Activated CD4-positive, CD25-positive, alpha-beta regulatory T cell (primary cell): ENCODE measurements at places on chromosomes 7 and 10.

GRCh38 chr7:28432105-28432504 lies 19.8 kb downstream of the CREB5 start:
- no peak for DNase-seq

GRCh38 chr7:30169579-30169978 lies 34.8 kb downstream of the MTURN start:
- DNase-seq, result no peak

DNA sequence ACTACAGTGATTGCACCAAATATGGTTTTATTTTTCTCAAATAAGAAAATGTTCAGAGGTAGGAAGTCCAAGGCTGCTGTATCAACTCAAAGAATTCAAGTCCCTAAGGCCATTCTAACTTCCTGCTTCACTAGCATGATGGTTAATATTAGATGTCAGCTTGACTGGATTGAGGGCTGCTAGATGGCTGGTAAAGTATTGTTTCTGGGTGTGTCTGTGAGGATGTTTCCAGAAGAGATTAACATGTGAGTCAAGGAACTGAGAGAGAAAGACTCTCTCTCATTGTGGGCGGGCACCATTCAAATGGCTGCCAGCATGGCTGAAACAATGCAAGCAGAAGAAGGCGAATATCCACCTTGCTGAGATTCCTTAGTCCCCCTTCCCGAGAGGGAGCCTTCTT lies 77.4 kb upstream of the NRBF2 start:
- DNase-seq, result no peak

- no peak for DNase-seq
Observed at GRCh38 chr10:61834519-61834918, 67.0 kb upstream of the ARID5B start.

GRCh38 chr7:142925413-142925812 lies 8.1 kb downstream of the TRPV5 start:
- no peak for DNase-seq

DNA sequence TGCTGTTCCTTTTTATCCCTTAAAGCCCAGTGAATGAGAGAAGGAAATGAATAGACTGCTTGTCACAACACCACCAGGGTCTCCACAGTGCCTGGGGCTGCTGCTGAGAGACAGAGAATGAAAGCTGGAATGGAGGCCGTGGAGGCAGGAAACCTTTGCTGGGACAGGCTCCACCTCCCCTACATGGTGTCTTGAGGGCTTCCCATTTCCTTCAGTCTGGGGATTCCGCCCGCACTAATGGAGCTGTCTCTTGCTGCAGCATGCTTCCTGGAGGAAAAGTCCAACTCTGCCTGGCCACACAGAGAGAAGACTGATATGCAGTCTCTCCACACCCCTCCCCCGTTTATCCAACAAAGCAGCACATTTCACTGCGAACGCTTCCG lies 54.5 kb downstream of the LRRC4 start:
- DNase-seq, result no peak

DNA sequence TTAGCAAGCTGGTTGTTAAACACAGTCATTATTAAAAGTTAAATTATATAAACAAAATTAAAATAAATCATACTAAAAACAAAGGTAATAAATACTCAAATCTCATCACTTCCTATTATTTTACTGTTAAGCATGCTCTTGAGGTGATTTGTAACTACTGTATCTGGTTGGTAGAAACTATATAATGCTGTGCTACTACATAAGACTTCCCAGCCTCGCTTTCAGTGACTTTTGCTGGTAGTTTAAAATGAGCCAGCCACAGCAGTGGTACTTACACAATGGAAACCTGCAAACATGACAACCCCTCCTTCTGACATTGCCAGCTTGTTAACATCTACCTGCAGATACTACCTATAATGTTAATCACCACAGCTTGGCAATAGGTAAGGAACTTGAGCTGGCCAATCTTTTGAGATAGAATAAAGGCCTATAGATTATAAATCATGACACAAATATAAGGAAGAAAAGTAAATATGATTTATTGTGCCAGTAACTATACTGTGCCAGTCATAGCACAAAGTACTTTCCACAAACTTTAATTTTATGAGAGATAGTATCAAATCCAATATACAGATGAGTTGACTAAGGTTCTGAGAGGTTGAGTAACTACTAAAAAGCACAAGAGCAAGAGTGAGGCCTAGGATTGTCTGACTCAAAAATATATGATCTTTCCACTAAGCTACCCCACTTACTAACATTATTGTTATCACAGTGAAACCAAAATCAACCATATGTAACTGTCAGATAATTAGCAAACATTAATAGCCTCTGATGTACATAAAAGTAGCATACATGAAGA lies 181.1 kb upstream of the ASAH2 start:
- no peak for DNase-seq

GRCh38 chr10:128573281-128573845 lies 447.1 kb upstream of the MKI67 start:
- DNase-seq, result no peak
